ENCODE measurements at places on chromosomes 7 and 10. TPM values are rescaled to one million over a fixed set of nuclear protein-coding genes. Genes with fewer than 3 reads are reported as not detected.

Gene TYW1B
- total RNA-seq = 11.5 TPM

Gene SLC26A3
- total RNA-seq = not detected

Gene FAM13C
- 0.23 TPM for total RNA-seq

- no peak for DNase-seq
Measured at GRCh38 chr7:133857376-133858119, 269.6 kb upstream of the LRGUK start.

- DNase-seq = no peak
Measured at GRCh38 chr10:17643339-17643754, 604 bp upstream of the STAM start.

DNA sequence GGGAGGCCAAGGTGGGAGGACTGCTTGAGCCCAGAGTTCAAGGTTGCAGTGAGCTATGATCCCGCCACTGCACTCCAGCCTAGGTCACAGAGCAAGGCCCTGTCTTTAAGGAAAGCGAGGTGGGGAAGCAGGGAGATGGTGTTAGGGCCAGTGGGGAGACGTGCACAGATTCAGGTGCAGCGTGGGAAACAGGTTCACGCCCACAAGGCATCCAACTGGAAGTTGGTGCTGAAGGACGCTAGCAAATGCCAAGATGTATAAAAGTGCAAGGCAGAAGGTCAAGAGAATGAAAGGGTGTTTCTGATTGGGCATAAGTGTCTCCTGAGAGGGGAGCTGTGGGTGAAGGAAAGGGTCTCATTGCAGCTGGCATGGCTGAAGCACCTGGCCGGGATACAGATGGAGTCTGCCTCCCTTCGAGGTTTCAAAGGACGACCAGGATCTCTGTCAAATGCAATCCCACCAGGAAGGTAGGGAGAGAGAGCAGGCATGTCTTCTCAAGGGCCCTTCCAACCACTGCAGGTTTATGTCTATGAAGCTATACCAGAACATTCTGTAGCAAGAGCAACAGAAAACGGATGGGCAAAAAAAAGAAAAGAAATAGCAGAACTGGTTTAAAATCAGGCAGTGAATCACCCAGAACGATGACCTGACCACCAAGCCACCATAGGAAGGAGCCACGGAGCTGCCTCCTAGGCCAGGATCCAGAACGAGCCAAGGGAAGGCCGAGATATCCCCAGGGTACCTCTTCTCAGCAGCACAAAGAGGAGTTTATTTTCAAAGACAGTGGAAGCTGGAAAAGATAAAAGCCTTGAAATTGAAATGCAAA, 43.2 kb downstream of the GSDME start:
- DNase-seq = peak; percentile 35

DNA sequence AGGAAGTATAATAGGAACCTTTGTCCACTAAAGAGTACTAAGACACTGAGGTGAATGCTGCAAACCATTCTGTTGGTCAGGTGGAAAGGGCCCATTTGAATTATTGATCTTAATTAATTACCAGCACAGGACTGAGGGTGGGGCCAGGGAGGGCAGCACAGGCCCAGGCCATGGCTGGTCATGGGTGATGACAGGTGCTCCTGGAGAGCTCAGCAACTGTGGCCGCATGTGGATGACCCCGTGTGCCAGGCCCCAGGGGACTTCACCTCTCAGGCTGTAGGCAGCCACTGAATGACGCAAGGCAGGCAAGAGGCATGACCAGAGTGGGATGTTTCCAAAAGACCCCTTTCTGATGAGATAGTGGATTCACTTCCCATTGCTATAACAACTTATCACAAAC, 54.2 kb downstream of the HECW1 start:
- no peak for DNase-seq

GRCh38 chr10:17278607-17279240, 50.7 kb downstream of the VIM start:
- DNase-seq = no peak

- no peak for DNase-seq
Measured at GRCh38 chr10:71278691-71279588, 40.1 kb upstream of the SLC29A3 start.

- DNase-seq = no peak
Measured at GRCh38 chr7:1060315-1061072, 16.1 kb downstream of the GPR146 start.

GRCh38 chr10:43867113-43867512, 218.4 kb upstream of the ZNF32 start:
- DNase-seq = peak; percentile 11

- no peak for DNase-seq
Measured at GRCh38 chr7:115479448-115479847, 551.1 kb downstream of the TFEC start.

GRCh38 chr7:64868499-64868898, 34.6 kb upstream of the ZNF273 start:
- DNase-seq = no peak
